ENCODE measurements at places on chromosomes 5 and 9.

DNA sequence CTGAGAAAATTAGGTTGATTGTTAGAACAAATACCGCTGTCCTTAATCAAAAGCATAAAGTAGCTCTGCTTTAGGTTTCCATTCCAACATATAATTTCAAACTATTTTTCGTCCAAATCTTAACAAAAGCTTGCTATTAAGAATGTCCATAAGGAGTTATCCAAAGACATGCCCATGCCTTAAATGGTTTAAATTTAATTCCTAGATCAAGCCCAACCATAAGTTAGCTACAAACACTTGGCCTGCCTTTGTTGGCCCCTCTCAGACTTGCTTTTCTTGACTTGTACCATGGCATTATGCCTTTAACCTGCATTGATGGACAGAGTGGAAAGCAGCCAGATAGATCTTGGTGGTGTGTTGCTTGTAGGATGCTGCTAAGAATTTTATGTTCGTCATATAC, 8.8 kb downstream of the GARNL3 start:
- no peak for DNase-seq

GRCh38 chr9:99633265-99633664, 188.4 kb upstream of the NR4A3 start:
- no peak for DNase-seq

- DNase-seq: no peak
These were observed 20.8 kb upstream of the SNCAIP start for GRCh38 chr5:122291000-122291901.

GRCh38 chr5:172288465-172288864, 4.9 kb upstream of the UBTD2 start:
- DNase-seq: no peak

GRCh38 chr5:155270725-155271124, 257.2 kb downstream of the KIF4B start:
- DNase-seq: no peak

GRCh38 chr9:85162822-85163221, 493.3 kb downstream of the NTRK2 start:
- DNase-seq: no peak

DNA sequence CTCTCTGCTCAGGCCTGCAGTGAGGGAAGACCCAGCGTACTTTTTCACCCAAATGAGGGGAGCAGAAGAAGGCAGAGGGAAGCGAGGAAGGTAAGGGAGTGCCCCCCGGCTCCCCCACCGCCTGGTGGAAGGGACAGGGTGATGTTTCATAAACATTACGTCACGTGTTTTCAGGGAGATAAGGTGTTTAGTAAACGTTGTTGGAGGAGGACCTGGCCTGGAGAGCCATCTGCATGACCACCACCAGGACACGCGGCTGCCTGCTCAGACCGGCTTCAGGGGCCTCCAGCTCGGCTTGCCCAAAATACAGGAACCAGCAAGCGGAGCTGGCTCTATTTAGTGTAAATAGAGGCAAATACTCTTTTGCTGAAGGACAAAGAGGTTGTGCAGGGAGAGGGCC, 40.0 kb upstream of the C5orf58 start:
- DNase-seq: no peak

GRCh38 chr9:105883847-105884246, 189.5 kb downstream of the TMEM38B start:
- no peak for DNase-seq

GRCh38 chr5:169811023-169811422, 169.3 kb downstream of the INSYN2B start:
- DNase-seq: no peak

DNA sequence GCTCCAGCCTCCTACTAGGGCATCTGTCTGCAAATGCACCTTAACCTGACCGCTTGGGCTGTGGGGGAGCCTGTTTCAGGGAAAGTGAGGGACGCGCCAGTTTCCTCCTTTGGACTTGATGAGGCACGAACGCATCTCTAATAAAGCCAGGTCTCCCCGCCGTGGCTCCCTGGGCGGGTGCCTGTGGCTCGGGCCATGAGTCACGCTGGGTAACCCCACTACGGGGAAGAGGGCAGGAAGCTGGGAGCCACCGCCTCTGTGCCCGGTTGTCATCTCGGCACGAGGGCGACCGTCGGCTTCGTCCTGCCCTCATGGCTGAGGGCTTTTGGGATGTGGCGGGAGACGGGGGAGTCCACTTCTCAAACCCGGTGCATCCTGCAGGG, 12.1 kb downstream of the NOTCH1 start:
- DNase-seq: no peak

DNA sequence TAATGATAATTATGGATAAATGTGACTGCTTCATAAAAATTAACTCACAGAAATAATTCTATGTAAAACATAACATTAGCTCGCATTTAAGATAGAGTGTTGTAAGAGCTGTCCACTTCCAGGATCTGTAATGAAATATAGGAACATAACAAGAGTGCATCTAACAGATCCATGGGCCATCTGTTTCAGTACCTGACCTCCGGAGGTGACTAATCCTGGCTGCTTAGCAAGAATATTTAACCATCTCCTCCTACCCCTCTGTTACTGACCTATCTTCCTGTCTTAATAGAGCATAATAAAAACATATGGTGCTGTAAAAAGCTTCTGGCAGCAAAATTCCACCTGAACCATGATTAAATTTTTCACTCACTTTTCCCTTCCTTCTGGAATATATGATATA, 7.1 kb downstream of the PLCXD3 start:
- no peak for DNase-seq

- DNase-seq: no peak
These were observed 137.1 kb upstream of the TARS1 start for GRCh38 chr5:33303579-33304095.

DNA sequence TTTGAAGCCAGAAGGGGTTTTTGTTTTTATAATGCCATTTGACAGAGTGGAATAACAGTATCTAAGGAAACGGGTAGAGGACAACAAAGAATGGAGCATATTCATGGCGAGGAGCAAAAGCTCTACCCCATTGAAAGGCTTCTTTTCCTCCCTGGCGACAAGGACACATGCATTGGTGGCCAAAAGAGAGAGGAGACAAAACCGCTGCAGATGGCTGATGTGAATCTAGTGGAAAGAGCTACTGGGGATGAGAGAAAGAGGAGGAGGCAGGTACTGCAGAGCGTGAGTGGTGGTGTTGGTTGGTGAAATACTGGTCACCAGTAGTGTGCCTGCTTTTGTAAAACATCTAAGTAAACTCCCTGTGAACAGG, 491 bp downstream of the APC start:
- DNase-seq: no peak

- DNase-seq: no peak
These were observed 32.7 kb upstream of the ZCCHC9 start for GRCh38 chr5:81268521-81269196.

GRCh38 chr9:123957731-123958130, 27.8 kb upstream of the DENND1A start:
- DNase-seq: no peak

DNA sequence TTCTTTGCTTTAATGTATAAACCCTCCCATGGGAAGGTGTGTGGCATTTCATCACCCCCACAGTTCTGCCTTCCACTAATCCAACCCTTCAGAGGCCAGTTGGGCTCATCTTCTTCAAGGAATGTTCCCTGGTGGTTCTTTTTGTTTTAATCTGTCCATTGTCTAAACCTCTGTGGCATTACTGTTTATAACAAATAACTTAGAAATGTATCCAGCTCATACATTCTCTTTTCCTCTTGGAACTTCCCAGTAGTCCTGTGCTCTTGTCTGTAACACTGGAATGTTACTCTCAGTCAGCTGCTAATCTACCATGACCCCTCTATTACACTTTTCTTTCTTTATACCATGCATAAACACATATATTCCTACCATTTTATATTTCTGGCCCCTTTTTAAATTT, 213.5 kb upstream of the TARS1 start:
- DNase-seq: no peak

GRCh38 chr9:72332351-72332750, 32.7 kb downstream of the ZFAND5 start:
- DNase-seq: no peak

DNA sequence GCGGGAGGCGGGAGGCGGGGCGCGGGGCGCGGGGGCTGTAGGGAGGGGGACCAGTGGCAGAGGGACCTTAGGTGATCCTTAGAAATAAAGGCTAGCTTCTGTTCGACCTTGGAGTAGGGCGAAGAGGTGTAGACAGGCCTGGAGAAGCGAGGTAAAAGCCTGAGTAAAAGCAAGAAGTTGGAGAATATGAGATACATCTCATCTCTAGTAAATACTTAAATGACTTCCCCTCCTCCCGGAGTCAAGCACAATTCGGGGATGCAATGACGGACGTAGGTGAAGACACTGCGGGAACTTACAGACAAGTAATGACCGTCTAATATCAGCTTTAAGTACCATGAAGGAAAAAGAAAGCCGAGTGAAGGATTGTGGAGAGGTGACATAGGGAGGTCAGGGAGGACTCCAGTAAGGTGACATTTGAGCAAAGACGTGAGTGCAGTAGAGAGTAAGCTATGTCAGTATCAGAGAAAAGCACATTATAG, 466 bp downstream of the SMC2 start:
- DNase-seq: no peak

DNA sequence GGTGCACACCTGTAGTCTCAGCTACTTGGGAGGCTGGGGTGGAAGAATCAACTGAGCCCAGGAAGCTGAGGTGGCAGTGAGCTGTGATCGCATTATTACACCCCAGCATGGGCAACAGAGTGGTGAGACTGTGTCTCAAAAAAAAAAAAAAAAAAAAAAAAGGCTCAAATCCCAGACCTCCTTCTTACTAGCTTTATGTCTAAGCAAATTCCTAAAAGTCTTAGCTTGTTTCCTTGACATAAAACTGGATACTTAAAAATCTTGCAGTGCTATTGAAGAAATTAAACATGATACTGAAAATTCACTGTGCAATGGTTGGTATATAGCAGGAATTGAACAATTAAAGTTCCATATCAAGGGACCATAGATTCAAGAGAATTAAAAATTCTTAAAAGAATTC, 45.0 kb downstream of the PCDHGC5 start:
- no peak for DNase-seq

GRCh38 chr5:177428574-177429217, 2.2 kb downstream of the GRK6 start:
- DNase-seq: no peak

GRCh38 chr5:140800816-140801493, at the start of gene PCDHA3:
Gene PCDHA3 (plus strand): TSS chr5:140801057.
- DNase-seq: no peak

- DNase-seq: no peak
These were observed 69.4 kb downstream of the TMEM167A start for GRCh38 chr5:83007755-83008154.

GRCh38 chr5:569868-570361, 42.2 kb upstream of the CEP72 start:
- DNase-seq: no peak

GRCh38 chr9:133782157-133783130, 44.3 kb upstream of the SARDH start:
- no peak for DNase-seq

GRCh38 chr5:151058891-151059489, 21.8 kb downstream of the TNIP1 start:
- no peak for DNase-seq

GRCh38 chr5:82147860-82148573, 130.1 kb downstream of the RPS23 start:
- DNase-seq: no peak

DNA sequence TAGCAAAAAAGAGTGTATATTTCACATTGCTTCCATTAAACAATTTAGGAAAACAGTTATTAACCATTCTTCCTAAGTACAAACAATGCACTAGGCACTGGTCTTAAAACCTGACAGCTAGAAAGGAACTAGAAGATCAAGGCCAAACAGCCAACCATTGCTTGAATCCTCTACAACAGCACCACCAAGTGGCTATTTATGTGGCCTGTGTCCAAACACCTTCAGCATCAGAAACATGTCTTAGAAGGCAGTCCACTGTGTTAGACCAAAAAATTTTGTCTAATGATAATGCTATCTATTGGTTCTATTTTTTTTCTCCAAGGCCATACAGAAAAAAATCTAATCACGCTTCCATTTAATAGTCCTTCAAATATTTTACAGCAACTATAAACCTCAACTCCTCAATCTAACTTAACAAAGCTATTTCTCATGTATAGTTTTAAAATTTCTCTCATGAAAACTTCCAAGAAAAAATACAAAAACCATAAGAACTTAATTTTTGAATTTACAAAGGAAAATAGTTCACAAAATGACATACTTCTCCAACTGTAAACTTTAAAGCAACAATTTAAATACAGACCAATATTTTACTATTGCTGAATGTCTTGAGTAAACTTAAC, 36.1 kb downstream of the CAAP1 start:
- DNase-seq: peak; percentile 61

GRCh38 chr9:928363-929042, 48.0 kb upstream of the DMRT3 start:
- DNase-seq: peak; percentile 16

- DNase-seq: peak; percentile 42
These were observed 170.3 kb downstream of the PDZD2 start for GRCh38 chr5:31809050-31809870.

DNA sequence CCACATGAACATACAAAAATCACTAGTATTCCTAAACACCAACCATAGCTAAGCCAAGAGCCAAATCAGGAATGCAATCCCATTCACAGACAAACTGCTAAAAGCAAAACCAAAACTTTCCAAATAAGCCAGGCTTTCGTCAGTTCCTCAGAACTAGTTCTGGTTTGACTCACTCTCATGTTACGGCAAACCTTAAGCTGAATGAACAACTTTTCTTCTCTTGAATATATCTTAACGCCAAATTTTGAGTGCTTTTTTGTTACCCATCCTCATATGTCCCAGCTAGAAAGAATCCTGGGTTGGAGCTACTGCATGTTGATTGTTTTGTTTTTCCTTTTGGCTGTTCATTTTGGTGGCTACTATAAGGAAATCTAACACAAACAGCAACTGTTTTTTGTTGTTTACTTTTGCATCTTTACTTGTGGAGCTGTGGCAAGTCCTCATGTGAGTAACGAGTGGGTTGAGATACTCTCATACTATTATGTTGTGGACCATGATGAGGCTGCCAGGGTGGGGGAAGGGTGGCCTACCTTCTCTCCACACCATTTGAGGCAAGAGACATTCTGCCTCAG, at the start of gene PDCD1LG2:
PDCD1LG2 (plus strand) TSS at position 172 of the 572 bp plus-strand sequence. CDS start 12,016 bp downstream, outside the sequence.
- DNase-seq: no peak

DNA sequence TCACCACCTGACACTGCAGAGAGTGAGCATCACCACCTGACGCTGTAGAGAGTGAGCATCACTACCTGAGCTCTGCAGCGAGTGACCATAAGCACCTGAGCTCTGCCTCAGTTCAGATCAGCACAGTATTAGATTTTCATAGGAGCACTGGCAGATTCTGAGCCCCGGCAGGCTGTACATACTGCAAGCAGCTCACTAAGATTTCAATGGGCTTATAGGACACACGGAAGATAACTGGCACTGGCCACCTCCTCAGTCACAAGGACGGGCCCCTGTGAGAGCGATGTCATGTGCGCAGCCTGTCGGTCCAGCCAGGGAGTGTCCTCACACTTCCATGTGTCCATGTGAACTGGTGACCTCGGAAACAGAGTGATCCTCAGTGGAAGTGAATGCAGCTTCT, 153.5 kb upstream of the IRX2 start:
- DNase-seq: no peak

GRCh38 chr9:116423149-116423548, 264.0 kb upstream of the TRIM32 start:
- DNase-seq: no peak
